ENCODE measurements at places on chromosomes 11 and 22. TPM values are rescaled to one million over a fixed set of nuclear protein-coding genes. Genes with fewer than 3 reads are reported as not detected.

DNA sequence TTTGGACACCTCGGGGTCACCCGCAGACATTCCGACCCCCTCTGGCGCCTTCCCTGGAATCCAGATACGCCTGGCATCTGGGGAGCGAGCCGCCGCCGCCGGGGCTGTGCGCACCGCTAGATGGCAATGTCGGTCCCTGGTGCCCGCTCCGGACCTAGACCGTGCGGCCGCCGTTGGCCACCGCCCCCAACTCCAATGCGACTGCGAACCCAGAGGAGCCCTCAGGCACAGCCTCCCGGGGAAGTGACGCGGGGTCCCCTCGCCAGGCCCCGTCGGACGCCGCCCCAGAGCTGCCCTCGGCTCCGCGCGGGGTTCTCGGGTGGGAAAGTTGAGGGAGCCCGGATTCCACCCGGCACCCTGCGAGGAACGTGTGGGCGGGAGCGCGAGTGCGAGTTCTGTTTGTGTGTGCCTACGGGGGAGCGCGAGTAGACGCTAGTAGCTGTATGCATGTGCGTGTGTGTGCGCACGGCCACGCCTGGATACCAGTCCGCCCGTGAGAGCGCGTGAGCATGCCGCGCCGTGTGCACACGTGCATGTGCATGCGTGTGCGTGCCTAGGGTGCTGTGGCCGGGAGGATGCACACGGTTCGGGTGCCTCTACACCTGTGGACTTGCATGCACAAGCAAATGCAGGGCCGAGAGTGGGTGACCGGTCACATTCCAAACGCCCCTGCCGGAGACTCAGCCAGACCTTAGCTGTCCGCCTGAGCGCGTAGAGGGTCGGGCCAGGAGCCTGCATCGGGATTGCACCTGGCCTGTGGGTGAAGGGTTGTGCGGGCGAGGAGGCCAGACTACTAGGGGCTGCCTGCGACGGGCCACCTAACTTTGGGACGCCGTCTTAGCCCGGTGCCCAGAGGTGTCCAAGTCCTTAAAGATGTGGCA lies 1.9 kb downstream of the CHRM4 start:
- H3K4me1 ChIP-seq = no peaks in the 10 kb centered on the region
- H3K4me3 ChIP-seq = peak overlapping the region; percentile 76
- no peak overlapping the region for H3K27ac ChIP-seq
- peak; percentile 83 for DNase-seq
- peaks cover 7% of the 10 kb centered on the region for H3K27me3 ChIP-seq

- no peaks in the 10 kb centered on the region for H3K27me3 ChIP-seq
- H3K4me3 ChIP-seq = no peak overlapping the region
- no peaks in the 10 kb centered on the region for H3K4me1 ChIP-seq
- H3K36me3 ChIP-seq = no peaks in the 10 kb centered on the region
- no peak for DNase-seq
Measured at GRCh38 chr11:121777056-121777455, 324.3 kb upstream of the SORL1-AS1 start.

DNA sequence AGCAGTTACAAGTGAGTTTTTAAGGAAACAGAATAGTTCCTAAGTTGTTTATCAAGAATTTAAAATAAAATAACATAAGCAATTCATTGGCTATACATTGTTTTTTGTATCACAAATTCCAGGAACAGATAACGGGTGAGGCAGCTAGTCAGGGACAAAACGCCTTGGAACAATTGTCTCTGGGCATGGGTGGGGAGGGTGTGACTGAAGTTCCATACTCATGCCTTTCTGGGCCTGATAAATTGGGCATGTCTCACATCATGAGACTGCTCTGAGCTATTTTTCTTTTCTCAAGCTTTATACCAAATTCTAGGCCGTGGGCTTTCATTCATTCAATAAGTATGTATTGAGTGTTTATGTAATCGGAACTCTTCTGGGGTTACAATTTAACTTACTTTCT lies 21.6 kb downstream of the FOLR3 start:
- H3K4me1 ChIP-seq = no peaks in the 10 kb centered on the region
- no peak overlapping the region for H3K27ac ChIP-seq

DNA sequence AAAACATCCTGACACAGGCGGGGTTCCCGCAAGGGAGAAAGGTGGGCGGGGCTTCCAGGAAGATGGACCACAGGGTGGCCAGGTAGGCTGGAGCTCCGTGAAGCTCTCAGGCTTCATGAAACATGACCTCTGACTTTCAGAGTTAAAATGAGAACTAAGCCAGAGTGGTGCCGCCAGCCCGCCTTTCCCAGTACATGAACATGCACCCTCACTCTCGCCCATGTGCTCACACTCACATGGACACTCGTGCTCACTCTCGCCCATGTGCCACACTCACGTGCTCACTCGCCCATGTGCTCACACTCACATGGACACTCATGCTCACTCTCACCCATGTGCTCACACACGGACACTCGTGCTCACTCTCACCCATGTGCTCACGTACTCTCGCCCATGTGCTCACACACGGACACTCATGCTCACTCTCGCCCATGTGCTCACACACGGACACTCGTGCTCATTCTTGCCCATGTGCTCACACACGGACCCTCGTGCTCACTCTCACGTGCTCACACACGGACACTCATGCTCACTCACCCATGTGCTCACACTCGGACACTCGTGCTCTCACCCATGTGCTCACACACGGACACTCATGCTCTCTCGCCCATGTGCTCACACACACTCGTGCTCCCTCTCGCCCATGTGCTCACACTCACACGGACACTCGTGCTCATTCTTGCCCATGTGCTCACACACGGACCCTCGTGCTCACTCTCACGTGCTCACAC lies 10.0 kb downstream of the RNH1 start:
- no peaks in the 10 kb centered on the region for H3K27me3 ChIP-seq
- no peak overlapping the region for H3K4me3 ChIP-seq
- no peak overlapping the region for H3K27ac ChIP-seq
- H3K4me1 ChIP-seq = no peaks in the 10 kb centered on the region

- DNase-seq = no peak
- H3K27me3 ChIP-seq = 0 out of 2 replicates have a peak, but pooled peaks cover 3% of the 10 kb centered on the region
- no peak overlapping the region for H3K27ac ChIP-seq
- H3K4me3 ChIP-seq = no peak overlapping the region
- no peaks in the 10 kb centered on the region for H3K36me3 ChIP-seq
Measured at GRCh38 chr11:16775614-16776283, 37.3 kb downstream of the C11orf58 start.

DNA sequence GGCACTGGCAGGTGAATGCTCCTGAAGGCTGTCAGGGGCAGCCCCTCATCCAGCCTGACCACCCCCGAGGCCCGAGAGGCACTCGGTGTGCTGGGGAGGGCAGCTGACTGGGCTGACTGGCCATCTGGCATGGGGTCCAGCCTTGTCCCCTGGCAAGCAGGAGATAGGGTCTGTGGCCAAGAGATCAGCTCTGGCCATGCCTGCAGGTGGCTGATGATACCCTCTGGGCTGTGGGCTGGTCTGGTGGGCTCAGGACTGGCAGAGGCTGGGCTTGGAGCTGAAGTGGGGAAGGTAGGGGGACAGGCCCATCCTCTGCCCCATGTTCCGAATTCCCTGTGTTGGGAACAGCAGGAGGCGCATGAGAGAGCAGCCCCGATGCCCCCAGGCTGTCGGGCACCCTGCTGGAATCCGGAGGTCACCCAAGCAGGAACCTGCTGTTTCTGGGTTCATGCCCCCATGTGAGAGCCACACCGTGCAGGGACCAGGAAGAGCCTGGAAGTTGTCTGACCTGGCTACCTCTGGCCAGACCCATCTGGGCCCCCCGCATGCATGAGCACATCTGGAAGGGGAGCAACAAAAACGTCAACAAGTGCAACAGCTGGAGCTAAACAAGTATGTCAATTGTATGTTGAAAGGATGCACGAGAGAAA lies 527.0 kb downstream of the TBC1D22A start:
- H3K4me1 ChIP-seq = no peaks in the 10 kb centered on the region
- DNase-seq = no peak
- H3K4me3 ChIP-seq = no peak overlapping the region
- H3K27me3 ChIP-seq = no peaks in the 10 kb centered on the region
- no peaks in the 10 kb centered on the region for H3K36me3 ChIP-seq

GRCh38 chr11:19605520-19606371 lies 106.9 kb upstream of the NAV2 start:
- no peaks in the 10 kb centered on the region for H3K27me3 ChIP-seq
- peak; percentile 99 for DNase-seq
- H3K36me3 ChIP-seq = no peaks in the 10 kb centered on the region
- H3K27ac ChIP-seq = peak overlapping the region; percentile 58
- peaks cover 27% of the 10 kb centered on the region for H3K4me1 ChIP-seq

The RAB39A gene
- not detected for total RNA-seq

The CSF2RB gene
- total RNA-seq = 4.4 TPM

The CHRDL2 gene
- total RNA-seq = not detected

The STX5 gene
- total RNA-seq = 45.7 TPM

The LRRC10B gene
- not detected for total RNA-seq
